AG09319 (cell line): ENCODE measurements at places on chromosomes 6 and 20.

- no peak for DNase-seq
Measured at GRCh38 chr6:143014764-143015163, 45.9 kb upstream of the AIG1 start.

GRCh38 chr6:148892247-148892646 lies 145.4 kb downstream of the UST start:
- no peak for DNase-seq

- no peak for DNase-seq
Measured at GRCh38 chr6:12944001-12944400, 227.4 kb downstream of the PHACTR1 start.

GRCh38 chr6:64123761-64124633 lies 488.4 kb downstream of the PHF3 start:
- DNase-seq, result no peak

- DNase-seq, result no peak
Measured at GRCh38 chr20:4581838-4582237, 139.9 kb upstream of the PRND start.

DNA sequence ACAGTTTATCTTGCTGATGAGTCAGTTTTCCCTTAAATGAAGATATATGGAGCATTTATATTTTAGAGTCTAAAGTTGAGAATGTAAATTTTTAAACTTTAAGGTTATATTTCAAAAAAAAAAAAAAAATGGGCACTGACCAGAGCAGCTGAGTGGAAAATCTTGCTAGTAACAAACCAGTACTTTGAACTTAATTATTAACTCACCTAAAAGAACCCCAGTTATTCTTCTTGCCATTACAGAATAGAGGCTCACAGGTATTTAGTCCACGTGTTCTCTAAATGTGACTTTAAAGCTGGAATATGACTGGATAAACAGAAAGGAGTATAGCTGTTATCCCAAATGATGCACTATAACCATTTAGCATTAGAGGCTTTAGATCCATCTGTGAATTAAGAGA lies 178.4 kb downstream of the COL9A1 start:
- no peak for DNase-seq

GRCh38 chr6:9515633-9516606 lies 899.0 kb downstream of the TFAP2A start:
- no peak for DNase-seq

- DNase-seq, result no peak
Measured at GRCh38 chr6:92201618-92202017, 1217.7 kb downstream of the EPHA7 start.

DNA sequence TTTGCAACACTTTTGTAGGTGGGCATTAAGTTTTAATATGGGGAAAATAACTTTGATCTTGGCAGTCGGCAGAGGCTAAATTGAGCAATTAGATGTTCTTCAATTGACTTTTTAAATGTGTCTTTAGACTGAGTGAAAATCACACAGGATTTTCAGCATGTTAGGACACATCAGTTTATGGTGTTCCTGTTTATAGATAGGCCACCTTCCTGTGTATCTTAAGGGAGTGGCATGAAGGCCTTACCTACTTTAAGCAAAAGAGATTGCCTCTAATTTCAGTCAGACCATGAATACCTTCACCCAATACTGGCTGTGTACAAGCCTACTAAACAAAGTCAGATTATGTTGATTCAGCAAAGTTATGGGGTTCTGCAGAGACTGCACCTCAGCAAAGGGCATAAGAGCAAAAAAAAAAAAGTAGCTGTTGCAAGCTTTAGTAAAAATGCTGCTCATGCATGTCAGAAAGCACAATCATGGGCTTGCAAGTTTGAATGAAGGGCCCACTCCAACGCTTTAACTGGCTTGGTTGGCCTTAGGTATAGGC lies 848.4 kb downstream of the PHF3 start:
- DNase-seq, result no peak

DNA sequence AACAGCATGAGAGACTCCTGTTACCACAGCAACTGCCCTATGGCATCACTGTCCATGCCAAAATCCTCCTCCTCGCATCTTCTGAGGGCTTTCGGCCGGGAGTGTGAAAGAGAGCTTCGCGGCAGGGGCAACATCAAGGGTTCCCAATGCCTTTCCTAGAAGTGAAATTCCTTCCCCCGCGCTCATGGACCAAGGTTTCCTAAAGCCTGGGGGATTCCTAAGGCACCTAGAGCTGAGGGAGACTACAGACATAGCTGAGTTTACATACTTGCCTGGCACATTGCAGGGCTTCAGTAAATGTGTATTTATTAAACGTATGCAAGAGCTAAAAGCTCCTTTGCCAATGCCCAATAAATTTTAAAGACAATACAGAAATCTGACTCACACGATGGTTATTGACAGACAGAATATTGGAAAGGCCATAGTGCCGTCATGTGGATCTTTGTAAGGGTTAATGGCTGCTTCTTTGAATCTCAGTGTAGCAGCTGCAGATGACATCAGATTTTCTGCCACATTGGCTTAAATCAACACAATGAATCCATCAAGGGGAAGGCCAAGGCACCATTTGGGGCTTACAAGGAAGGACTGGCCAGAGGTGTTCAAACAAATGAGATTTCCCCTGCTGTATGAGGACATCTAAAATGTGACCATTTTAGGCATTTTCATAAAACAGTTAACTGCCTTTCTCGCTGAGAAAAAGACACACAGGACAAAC lies 281.2 kb upstream of the JARID2 start:
- no peak for DNase-seq

DNA sequence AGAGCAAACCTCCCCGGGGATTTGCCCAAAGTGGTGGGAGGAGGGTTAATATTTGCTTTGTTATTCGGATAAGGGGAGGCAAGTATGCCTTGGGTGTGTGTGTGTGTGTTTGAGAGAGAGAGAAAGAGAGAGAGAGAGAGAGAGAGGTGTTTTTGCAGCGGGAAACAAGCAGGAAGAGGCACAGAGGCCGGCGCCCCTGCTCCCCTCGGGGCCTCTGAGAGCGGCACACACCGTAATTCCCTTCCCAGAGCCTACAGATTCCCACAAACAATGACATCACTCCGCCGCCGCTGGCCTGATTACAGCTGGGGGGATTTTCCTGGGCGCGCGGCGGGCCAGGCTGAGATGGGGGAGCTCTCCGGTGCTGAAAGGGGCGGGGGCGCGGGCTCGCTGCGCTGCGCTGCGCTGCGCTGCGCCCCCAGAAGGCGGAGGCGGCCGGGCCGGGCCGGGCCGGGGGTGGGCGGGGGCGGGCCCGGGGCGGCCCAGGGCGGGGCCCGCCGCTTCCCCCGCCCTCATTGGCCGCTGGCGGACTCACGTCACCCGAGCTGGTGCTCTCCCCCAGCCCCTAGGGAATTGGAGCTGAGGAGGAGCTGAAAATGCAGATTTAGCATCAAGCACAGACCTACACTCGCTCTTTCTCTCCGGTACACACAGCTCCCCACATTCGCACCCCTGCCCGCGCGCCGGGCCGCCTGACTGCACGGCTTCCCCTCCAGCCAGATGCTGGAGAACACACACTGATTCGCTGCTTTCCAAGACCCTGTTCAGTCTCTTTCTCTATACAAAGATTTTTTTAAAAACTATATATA lies at the start of gene PCSK2:
Gene PCSK2, plus strand, starts transcription at position 631 of the 809 bp plus-strand sequence. CDS start 266 bp downstream, outside the sequence.
- peak; percentile 14 for DNase-seq

- DNase-seq, result no peak
Measured at GRCh38 chr6:73329201-73329600, 24.9 kb downstream of the DPPA5 start.

DNA sequence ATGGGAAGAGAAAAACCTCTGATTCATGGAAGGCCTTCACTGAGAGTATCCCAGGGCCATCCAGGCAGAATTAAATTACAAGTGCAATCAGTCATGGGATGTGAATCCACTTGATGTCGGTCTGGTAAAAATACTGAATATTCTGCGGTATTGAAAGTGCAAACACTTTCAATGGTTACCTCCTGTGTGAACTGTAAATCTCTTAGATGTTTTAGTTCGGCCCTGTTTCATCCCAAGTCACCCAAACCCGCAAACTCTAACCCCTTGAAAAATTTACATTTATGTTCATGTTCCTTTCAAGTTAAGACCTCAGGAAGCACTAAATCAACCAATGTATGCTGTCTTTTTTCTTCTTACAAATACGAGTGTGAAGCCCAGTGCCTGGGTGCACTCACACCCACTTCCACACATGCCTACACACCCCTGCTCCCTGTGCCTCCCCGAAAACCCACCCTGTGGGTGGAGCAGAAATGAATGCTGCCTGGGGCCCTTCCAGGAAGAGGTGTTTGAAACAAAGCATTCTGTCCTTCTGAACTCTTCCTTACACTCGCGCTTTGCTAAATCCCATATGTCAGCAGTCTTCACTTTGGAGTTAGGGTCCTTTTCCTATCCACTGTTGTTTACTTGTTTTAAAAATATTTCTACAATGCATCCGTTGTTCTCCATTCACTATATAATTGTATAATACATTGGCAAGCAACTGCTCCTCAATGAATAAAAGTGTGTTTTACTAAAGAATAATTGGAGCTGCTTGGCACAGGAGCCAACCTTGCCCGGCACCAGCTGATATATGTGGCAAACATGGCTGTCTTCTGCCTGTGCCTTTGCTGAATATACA lies 62.7 kb downstream of the FYN start:
- DNase-seq, result no peak

GRCh38 chr6:20680697-20681165 lies 146.5 kb downstream of the CDKAL1 start:
- DNase-seq, result no peak

GRCh38 chr20:10790013-10790412 lies 116.2 kb upstream of the JAG1 start:
- no peak for DNase-seq

- DNase-seq, result no peak
Measured at GRCh38 chr6:80438772-80439171, 332.3 kb downstream of the BCKDHB start.

DNA sequence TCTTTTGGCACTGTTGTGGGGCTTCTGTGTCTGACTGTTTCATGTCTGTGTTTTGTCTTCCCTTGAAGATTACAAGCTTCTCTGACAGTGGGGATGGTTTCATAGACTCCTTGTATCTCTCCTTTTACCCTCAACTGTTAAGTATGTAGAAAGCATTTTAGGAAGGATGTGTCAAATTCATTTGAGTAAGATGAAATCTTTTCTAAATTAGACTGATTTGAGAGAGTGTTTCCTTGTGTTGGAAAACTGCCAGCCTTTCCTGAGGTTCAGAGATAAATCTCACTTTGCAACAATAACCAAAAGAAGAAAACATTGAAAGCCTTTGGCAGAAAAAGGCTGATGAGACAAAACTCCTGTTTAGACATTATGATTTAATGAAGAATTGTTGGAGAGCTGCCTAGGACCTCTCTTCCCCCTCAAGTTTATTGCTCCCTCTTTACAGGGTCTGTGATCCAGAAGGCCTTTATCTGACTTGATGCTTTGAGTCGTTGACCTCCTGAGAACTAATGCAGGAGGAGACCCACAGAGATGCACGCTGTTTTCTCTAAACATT lies 68.3 kb downstream of the ANKS1A start:
- DNase-seq, result no peak

DNA sequence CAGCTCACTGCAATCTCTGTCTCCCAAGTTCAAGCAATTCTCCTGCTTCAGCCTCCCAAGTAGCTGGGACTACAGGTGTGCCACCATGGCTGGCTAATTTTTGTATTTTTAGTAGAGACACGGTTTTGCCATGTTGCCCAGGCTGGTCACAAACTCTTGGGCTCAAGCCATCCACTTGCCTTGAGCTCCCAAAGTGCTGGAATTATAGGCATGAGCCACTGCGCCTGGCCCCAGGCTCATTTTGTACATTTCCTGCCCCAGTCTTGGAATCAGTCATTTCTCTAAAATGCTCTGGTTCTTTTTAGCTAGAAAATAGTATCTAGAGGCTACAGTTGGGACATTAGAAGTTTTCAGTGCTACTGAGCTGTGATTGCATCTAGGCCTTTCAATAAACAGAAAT lies 13.5 kb downstream of the MANBAL start:
- DNase-seq, result no peak

DNA sequence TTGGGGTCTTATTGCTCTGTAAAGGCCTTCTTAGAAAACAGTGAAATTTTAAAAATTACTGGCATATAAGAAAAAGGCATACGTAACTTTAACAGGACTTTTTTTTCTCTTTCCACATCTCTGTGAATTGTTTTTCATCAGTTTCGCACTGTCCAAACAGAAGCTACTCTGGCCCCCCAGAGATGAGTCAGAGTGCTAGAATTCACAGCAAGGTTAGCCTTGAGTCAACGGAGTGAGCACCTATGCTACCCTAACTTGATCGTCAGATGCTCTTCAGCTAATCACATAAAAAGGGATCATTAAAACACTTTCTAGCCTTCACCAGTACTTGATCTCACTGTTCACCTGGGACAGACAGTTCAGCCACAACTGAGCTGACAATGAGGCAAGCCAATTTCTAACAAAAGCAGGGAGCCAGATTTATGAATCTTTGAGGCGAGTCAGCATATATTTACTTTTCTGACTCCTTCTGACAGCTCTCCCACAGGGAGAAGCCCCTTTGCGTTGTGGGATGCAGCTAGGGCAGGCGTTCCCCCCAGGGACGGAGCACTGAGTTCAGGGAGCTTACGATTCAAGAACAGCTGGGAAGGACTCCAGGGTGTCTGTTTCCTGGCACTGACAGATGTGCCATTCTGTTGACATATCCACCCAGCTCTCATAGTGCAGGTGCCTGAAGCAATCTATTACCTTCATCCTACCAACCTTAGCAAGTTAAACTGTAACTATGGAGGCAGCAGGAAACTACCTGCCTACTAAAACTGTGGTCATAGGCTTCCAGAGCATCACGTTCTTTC lies 46.4 kb upstream of the SPDEF start:
- DNase-seq, result no peak

- DNase-seq, result no peak
Measured at GRCh38 chr20:35462351-35462750, 7.0 kb downstream of the CEP250 start.

DNA sequence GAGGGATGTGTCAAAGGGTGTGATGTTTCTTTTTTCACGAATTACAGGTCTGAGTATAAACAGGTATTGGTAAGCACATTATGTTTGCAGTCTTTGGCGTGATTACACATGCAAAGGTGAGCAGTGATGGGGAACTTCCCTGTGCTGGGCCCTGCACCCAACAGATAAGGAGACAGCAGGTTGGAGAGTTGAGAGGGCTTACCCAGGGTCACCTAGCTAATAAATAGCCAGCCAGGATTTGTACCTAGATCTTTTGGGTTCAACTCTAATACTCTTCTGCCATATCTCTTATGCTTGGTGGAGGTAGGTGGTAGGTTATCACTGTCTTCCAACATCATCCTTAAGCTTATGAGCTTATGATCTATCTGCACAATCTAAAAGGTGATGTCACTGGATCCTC lies 46.5 kb downstream of the AFG1L start:
- no peak for DNase-seq

DNA sequence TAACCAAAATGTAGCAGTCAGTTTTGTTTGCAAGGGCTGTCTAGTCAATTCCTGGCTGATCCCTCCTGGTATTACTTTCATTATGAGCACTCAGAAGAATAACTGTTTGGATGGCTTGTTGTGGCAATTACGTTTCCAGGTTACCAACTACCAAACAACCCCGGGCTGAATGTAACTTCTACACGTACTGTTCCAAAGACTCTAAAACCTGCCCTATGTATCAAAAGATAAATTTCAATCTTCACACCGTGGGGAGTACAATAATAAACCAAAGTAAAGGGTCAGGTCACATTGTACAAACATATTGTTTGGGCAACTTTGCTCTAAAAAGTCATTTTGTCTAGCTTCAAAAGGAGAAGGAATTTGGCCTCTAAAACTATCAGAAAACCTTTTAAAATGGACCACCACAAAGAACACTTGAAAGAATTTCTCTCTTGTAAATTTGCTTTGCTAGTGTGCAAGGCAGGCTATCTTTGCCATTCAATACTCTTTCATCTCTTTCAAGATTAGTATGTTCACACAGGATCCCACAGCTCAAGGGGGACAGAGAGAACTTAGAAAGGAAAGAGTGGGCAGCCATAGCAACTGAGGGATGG lies 27.6 kb downstream of the DCDC2 start:
- DNase-seq, result no peak
